ENCODE measurements at places on chromosomes 16 and 17. TPM values are rescaled to one million over a fixed set of nuclear protein-coding genes. Genes with fewer than 3 reads are reported as not detected.
A peak's percentile ranks its signal among the peaks of the same experiment; 100 is the strongest.

DNA sequence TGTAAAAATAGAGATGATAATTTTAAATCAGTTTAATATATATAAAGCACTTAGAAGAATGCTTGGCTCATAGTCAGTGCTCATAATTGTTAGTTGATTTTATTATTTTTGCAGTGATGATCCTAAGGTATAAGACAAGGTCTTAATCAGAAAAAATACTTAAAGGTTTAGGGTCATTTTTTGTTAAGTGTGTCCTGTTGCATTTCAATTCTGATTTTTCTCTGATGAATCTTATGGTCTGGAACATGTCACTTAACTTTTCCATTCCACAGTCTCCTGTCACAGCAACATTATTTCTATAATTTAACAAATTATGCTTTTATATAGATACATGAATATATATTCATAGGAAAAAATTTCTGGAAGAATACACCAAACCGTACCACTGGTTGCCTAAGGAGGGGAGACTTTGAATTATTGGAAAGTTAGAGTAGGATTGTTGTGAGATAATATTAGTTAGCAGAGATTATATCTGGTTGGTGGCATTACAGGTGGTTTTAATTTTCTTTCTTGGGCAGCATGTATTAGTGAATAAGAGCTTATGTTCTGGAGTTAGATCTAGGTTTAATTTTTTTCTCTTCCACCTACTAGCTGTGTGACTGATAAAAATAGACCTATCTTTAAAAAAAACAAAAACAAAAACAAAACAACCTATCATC, 188.7 kb downstream of the TANC2 start:
- DNase-seq = no peak

GRCh38 chr16:67470359-67470758, 10.6 kb downstream of the ATP6V0D1 start:
- no peak for DNase-seq

GRCh38 chr17:67682196-67682595, 35.5 kb upstream of the NOL11 start:
- no peak for DNase-seq

GRCh38 chr17:44919885-44920564, 4.7 kb upstream of the GFAP start:
- DNase-seq = peak; percentile 69

DNA sequence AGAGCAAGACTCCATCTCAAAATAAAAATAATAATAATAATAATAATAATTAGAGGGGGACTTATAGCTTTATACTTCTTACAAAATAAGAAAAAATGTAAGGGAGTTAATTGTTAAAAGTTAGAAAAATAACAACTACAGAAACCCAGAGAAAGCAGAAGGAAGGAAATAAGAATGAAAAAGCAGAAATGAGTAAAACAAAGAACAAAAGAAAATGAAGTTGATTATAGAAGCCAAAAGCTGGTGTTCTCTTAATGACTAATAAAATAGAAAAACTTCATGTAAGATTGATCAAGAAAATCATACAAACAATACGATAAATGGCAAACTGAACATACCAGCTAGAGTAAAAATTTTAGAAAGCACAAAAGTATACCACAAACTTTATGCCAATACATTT, 6.8 kb upstream of the NSMCE1 start:
- no peak for DNase-seq

DNA sequence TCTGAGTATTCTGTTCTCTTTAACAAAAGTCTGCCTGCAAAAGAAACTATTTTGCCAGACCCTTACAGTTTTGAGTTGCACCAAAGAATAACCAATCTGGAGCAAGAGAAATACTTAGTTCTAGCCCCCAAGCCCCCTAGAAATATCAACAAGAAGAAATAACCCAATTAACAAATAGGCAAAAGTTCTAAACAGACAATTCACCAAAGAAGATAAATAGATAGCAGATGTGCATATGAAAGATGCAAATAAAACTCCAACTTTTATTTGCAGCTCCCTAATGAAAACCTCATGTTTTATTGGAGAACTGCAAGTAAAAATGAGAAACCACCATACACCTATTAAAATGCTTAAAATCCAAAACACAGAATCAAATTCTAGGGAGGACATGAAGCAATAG, 1308.0 kb downstream of the CDH11 start:
- no peak for DNase-seq

GRCh38 chr17:18009609-18010420, 29.2 kb downstream of the ATPAF2 start:
- no peak for DNase-seq

Gene KRT26
- total RNA-seq = not detected

Gene CTRL
- 0.89 TPM for total RNA-seq

Gene FGF11
- total RNA-seq = 1.2 TPM

GRCh38 chr16:89826531-89827382, 1.5 kb upstream of the SPIRE2 start:
- DNase-seq = no peak

DNA sequence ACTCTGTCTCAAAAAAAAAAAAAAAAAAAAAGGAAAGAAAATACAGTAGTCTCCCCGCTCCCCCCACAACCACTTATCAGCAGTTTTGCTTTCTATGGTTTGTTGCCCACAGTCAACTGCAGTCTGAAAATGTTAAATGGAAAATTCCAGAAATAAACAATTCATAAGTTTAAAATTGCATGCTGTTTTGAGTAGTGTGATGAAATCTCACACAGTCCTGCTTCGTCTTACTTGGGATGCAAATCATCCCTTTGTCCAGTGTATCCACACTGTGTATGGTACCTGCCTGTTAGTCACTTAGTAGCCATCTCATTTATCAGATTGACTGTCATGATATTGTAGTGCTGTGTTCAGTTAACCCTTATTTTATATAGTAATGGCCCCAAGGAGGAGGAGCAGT, 41.5 kb downstream of the NF1 start:
- DNase-seq = no peak

Gene CBFB
- total RNA-seq = 27.0 TPM

GRCh38 chr16:10835281-10835931, 16.8 kb upstream of the TVP23A start:
- DNase-seq = no peak

DNA sequence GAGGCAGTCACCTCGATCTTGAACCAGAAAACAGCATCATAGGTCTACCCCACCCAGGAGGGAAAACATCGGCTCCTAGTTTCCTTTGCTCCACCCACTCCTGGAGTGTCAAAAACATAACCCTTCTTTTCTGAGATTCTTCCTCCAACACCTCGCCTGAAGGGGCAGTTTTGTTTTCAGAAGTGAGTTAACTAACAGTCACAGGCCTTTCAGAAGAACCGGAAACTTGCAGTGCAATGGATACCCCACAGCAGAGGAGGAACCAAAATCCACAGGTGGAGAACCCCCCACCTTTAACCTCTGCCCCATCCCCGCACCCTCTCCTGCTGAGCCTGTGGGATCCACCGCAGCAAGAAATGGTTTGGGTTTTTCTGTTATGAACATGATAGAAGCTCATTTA, 7.8 kb upstream of the TEX2 start:
- no peak for DNase-seq

Gene RAB11FIP4
- total RNA-seq = 42.5 TPM

Gene KLHL10
- not detected for total RNA-seq

GRCh38 chr17:12528036-12528435, 137.7 kb upstream of the MYOCD start:
- no peak for DNase-seq

DNA sequence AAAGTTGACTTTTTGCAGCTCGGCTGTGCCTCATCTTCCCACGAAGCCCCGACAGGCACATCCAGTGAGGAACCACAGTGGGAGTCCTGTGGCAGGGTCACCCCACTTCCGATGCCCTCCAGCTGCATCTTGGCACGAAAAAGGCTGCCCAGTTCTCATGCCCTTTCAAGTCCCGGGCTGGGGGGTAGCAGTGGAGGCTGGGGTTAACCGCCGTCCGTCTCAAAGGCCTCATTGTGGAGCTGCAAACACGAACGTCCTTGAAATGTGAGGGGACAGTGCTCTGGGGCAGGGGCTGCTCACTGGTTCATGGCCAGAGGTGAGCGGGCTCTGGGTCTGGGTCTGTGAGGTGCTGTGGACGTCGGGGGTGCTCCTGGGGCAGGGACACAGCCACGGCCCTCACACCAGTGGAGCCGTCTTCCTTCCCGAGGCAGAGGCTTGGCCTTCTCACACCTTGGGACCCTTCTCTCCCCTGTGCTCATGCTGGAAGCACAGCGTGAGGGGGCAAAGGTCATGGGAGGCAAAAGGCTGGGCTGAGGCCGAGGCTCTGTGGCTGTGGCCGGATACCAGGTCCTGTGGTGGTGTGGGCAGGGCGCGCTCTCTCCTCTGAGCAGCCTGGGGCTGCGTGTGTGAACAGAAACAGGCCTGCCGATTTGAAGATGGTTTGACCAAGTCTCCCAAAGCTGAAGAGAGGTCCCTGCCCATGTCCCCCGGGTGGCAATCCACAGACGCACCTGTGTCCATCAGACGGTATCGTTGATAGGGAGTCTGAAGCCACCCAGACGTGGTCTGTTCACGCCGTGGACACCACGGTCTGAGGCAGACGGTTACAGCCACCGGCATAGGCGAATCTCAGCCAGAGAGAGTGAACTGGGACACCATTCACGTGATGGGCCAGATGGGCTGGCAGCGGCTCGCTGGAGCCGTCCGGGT, 3.1 kb upstream of the MC1R start:
- DNase-seq = no peak

Gene KRT25
- not detected for total RNA-seq

Gene CES1
- total RNA-seq = 33.4 TPM

- no peak for DNase-seq
These were observed 16.7 kb downstream of the ADCY7 start for GRCh38 chr16:50282955-50283631.

GRCh38 chr16:6970171-6970857, 362.3 kb upstream of the RBFOX1 start:
- no peak for DNase-seq

Gene CES3
- 203 TPM for total RNA-seq

GRCh38 chr16:71904239-71904638, 8.9 kb downstream of the IST1 start:
- DNase-seq = no peak

Measured in left colon (tissue), 2 donors.